ENCODE measurements at places on chromosomes 7 and 10. TPM values are rescaled to one million over a fixed set of nuclear protein-coding genes. Genes with fewer than 3 reads are reported as not detected.

DNA sequence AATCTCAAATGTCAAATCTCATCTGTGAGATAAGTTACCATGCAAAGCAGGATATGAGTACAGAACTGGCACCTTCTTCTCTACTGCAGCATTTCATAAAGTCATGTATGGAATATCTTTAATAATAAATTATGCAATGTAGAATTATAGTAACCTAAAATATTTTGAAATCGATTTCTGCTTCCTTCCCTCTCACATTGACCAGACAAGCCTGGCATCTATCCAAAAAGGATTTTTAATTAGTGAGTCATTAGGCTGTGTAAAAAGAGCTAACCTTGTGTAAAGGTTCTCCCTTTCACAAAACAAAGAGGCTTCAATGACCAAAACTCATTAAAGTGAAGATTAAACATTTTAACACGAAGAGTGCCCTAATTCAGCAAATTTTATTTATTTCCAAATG is 48.8 kb upstream of the EXOC6 start:
- no peak for DNase-seq

DNA sequence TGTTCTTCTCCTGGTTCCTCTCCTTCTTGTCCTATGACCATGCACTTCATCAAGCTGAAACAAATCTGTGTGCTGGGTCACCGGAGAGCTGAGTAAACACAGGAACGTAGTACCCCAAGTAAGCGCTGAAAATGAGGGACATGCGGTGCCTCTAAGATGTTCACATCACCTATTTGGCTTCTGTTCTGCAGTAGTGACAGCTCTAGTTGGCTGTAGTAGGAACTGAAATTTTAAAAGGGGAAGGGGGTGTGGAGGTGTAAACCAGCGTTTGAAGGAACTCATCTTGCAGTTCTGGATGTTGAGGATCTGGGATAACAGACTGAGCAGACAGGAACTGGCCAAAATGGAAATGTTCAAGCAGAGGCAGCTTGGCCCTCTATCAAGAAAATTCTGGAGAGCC is 85.2 kb downstream of the WNT2 start:
- DNase-seq, result no peak

DNA sequence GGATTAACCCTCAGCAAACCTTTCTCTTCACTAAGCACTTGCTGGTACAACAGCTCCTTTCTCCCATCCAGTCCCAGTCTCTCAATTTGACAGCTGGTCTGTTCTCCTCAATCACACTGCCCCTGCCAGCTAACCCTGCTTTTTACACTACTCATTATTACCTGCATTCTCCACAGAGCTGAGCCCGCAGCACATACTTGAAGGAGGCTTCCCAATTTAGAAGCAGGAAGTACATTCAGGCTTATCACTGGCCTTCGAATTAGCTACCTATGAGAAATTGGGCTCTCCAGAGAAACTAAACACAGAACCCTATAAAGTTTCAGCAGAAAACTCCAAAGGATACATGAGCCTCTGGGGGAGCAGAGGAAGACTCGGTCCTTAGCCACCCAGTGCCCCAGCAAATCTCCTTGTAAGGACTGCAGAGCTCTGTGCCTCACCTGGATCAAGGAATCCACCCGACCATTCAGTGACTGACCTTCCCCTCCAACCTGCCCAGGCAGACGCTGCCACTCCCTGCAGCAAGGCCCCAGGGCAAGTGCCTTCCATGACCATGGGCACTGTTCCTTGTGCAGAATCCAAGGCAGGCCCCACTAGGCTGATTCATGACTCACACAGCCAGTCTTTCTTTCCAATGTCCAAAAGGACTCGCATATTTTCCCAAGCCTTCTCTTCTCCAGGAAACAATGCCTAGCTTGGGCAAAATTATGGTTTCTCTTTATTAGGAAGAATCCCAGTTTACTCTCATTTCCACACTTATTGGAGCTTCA is 68.0 kb downstream of the VOPP1 start:
- DNase-seq, result no peak

Gene OR2A12
- polyA plus RNA-seq, result not detected

Gene ANXA8
- not detected for polyA plus RNA-seq

Gene LRRD1
- polyA plus RNA-seq, result not detected

DNA sequence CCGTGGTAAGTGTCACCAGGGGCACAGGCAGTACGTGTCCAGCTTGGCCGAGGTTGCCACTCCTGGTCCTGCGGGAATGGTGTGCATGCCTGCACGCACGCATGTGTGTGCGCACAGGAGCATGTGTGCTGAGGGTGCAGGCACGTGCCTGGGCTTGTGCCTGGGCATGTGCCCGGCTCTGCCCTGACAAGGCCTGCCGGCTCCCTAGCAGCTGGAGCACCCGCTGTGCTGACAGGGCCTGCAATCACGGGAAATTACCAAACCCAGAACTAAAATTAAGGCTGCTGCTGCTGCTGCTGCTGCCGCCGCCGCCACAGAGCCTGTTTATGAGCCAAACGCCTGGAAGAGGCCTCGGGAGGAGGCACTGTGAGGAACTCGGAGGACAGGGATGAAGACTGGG is 28.7 kb downstream of the GHRHR start:
- DNase-seq, result no peak

GRCh38 chr10:122665329-122665860 is 34.3 kb downstream of the C10orf120 start:
- no peak for DNase-seq

- DNase-seq, result no peak
Observed at GRCh38 chr10:47050618-47051455, 139.6 kb downstream of the PTPN20 start.

DNA sequence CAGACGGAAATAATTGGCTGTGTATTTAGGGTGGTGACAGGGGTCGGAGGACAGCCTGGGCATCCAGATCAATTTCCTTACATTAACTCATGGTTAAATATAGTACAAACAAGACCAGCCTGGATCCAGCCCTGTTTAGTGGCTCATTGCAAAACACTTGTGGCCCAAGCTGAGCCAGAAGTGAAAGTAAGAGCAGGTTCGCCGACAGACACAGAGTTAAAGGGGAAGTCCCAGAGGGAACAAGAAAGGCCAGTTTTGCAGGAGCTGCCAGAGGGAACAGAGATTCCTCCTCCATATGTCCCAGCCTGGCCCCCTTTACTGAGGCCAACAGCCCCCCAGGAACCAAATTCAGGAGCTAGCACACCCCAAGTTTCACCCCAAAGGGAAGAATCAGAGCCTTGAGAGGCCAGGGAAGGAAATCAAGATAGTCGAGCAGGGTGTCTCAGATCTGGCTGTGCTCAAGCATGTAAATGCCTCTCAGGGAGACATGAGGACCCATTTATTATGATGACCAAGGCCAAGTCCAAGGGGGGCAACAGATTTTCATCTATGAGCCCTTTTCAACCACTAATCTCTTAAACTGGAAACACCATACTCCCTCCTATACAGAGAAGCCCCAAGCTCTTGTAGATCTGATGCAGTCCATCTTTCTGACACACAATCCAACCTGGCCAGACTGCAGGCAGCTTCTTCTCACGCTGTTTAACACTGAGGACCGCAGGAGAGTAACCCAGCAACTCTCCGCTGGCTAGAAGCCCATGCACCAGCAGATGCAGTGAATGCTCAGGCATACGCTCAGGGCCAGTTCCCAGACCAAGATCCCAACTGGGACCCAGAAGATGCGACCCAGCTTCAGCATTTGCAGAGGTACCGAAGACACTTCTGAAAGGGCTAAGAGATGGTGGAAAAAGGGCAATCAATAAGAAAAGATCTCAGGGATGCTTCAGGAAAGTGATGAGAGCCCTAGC is 15.9 kb upstream of the ADCK2 start:
- DNase-seq, result no peak

DNA sequence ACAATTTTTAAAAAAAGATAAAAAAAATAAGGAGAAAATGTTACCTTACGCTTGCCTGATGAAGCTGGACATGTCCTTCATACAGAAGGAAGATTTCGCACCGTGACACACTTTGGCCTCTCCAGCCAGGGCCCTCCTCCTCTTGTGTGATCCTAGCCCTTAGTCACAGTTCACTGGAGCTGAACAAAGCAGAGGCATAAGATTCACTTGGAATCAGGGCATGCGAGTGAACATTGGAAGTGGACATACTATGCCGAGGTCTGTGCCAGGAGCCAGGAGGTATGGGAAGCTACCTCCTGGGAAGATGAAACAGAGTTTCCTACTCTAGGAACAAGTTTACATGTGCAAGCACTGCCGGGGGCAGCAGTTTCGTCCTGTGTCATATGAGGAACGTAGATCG is 91.5 kb downstream of the XPNPEP1 start:
- no peak for DNase-seq

Gene AKR1D1
- not detected for polyA plus RNA-seq

DNA sequence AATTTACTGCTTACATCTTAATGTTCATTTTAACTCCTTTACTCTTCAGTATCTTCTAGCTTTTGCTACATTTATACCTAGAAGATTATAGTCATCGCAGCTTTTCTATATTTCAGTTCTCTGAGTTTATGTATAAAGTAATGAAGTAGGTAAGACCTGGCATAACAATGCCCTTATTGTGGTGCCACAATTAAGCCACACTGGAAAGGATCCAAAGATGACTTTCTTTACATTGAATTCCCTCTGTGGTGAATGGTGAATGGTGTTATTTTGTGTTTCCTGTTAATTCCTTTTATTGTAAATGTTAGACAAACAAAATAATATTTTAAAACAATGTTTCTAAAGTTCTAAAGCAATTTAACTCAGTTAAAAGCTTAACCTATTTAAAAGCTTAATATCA is 36.2 kb downstream of the SEMA3D start:
- DNase-seq, result no peak

DNA sequence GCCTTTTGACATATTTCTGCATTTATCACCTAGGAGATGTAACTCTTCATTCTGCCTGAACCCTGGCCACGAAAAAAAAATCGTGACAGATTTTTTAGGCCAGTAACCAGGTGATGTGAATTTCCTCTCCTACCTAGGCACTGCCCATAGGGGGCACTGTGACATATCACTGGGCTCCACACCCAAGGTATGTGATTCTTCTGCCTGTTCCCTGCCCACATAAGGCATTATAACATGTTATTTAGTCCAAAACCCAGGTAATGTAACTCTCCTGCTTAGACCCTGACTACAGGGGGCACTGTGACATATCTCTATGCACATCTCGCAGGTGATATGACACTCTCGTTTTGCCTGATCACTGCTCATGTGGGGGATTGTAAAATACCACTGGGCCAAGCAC is 29.5 kb upstream of the ZNF107 start:
- DNase-seq, result no peak

Gene CFAP46
- 1.3 TPM for polyA plus RNA-seq

Gene GFRA1
- polyA plus RNA-seq, result 1.6 TPM

- DNase-seq, result no peak
Observed at GRCh38 chr7:155312633-155313032, 15.0 kb downstream of the INSIG1 start.

DNA sequence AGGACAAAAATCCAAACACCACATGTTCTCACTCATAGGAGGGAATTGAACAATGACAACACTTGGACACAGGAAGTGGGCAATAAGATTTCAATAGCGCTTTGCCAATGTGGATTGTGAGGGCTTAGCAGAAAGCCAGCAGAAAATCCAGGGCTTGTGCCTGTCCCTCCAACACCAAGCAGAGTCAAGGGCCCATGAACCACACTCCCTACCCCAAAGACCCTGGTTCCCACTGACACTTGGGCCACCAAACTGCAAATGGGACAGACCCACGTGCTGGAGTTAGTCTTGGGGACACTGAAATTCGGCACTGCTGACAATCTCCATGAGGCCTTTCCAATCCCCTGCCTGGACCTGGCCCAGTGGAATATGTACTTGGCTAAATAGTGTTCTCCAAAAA is 67.0 kb downstream of the GRID1 start:
- DNase-seq, result no peak

- DNase-seq, result no peak
Observed at GRCh38 chr7:90383861-90384260, 19.4 kb upstream of the CLDN12 start.

- DNase-seq, result peak; percentile 32
Observed at GRCh38 chr10:21727452-21728168, 193.6 kb downstream of the MLLT10 start.

- DNase-seq, result peak; percentile 74
Observed at GRCh38 chr7:88759230-88760135, at the start of gene ZNF804B. Gene ZNF804B, plus strand, starts transcription at chr7:88759700. Its CDS starts 277 bp downstream, at chr7:88759977.

Gene COMTD1
- polyA plus RNA-seq, result 10.9 TPM

DNA sequence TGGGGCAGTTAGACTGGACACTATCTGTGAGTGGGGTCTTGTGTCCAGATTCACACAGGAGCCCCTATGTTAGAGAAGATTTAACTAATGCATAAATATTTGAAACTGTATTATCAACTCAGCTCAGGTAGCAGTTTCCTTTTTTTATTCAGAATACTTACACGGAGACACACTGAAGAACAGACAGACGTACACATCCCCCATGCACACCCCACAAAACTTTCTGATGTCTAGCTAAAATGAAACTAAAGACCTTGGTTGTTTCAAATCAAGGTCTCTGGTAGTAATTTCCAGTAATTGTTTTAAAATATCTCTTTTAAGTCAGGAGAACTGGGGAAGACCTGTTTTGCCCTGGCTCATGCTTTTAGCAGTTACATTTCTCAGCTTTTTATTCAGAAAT is 55.7 kb upstream of the PRKCQ start:
- DNase-seq, result no peak

GRCh38 chr7:33805630-33806233 is 99.6 kb upstream of the BMPER start:
- no peak for DNase-seq

- no peak for DNase-seq
Observed at GRCh38 chr7:116209561-116210070, 723 bp upstream of the TES start.

Gene EVX1
- 0.27 TPM for polyA plus RNA-seq

GRCh38 chr7:13217768-13218167 is 530.3 kb downstream of the ARL4A start:
- no peak for DNase-seq

- DNase-seq, result no peak
Observed at GRCh38 chr10:119932631-119933030, 40.1 kb downstream of the SEC23IP start.

DNA sequence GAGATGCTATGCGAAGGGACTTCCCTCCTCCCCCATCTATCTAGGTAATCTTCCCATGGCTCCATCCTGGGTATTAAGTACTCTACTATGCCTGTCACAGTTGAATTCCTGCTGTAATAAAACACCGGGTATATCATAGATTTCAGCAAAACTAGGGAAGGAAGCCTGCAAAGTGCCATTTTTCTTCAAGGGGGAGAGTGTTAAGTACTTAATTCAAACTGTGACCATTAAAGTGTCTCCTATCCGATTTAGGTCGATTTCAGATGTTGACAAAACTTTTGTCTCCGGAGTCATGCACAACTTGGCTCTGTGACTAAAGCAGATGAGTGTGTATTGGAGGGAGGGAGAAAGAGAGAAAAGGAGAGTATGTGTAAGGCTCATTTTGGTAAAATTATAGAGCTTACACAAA is 4.6 kb downstream of the HOXA4 start:
- no peak for DNase-seq
